CD4-positive, CD25-positive, alpha-beta regulatory T cell (primary cell): ENCODE measurements at places on chromosomes 4 and X. TPM values are rescaled to one million over a fixed set of nuclear protein-coding genes. Genes with fewer than 3 reads are reported as not detected.

Gene BANK1
- 1.5 TPM for total RNA-seq

DNA sequence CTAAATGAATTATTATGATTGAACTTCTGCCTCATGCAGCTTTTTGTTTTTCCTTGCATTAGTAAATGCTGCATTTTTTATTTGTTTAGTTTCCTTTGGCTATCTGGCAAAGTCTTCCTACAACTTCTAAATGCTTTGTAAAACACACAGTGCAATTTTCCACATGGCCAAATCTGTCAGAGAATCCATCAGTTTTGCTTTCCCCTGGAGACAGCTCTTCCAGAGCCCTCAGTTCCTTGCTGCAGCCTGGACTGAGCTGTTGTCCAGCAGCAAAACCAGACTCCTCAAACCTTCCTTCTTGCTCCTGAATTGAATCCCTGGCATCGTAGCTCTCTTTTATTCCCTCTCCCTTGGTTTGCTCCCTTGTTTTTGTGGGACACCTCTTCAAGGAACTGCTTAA is 42.6 kb downstream of the MED28 start:
- no peak for DNase-seq

DNA sequence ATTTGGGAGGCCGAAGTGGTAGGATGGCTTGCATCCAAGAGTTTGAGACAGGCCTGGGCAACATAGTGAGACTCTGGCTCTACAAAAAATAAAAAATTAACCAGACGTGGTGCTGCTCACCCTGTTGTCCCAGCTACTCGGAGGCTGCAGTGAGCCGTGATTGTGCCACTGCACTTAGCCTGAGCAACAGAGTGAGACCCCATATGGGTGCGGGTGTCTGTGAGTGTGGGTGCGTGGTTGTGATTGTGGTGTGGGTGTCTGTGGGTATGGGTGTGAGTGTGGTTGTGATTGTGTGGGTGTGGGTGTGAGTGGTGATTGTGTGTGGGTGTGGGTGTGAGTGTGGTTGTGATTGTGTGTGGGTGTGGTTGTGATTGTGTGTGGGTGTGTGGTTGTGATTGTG is 114.6 kb downstream of the UBE2K start:
- DNase-seq: peak; percentile 23

Gene ASB5
- total RNA-seq: not detected

Gene NIPAL1
- 0.52 TPM for total RNA-seq

DNA sequence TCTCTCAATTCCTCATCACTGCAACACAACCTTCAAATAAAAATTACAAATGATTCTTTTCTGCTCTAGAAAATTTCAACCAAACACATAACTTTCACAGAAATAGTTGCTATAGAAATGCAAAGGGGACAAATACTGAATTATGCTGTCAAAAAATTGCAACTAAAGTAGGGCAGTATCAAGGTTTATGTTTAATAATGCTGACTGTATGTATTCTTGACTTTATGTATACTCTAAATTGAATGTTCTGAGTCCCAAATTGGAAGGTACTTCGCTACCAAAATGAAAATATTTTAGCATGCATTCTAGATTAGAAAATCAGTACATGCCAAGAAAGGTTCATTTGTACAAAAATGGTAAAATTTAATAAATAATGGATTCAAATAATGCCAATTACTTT is 237.3 kb upstream of the TET2 start:
- no peak for DNase-seq

DNA sequence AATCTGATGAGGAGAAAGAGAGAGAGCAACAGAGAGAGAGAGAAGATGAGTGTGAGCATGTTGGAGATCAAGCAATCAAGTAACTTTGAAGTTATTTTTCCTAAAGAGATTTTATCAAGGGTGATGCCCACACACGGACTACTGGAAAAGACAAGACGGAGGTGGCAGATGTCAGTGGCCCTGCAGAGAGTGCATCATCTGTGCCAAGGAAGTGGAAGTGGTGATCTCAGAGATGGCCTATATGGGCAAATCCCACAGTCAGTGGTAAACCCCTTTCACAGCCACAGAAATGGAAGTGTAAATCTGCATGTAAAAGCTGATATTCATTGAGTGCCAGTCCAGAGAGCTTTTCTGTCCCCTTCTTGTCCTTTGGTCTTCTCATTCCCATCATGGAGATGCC is 577.2 kb upstream of the AADAT start:
- no peak for DNase-seq

Gene CRMP1
- not detected for total RNA-seq

Gene SPANXN4
- not detected for total RNA-seq

- no peak for DNase-seq
These were observed 143.2 kb downstream of the LHFPL1 start for GRCh38 chrX:112536544-112536943.

DNA sequence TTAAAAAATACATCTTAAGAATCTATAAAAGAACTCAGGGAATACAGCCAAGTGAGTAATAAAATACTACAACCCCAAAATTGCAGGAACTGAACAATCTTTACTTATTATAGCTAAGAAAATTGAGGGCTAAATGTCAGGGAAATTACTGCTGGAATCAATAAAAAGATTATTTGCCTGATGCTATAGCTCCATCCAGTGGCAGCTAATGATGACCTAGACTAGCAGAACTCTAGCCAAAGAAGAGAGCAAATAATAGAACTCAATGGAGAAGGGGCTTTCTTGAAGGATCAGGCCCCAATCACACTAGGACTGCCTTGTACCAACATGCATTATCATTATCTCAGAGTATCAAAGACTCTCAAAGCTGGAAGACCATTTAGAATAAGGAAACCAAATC is 85.0 kb upstream of the FAM241A start:
- peak; percentile 10 for DNase-seq

Gene DDX53
- total RNA-seq: not detected

Gene MAGEA8
- total RNA-seq: not detected

DNA sequence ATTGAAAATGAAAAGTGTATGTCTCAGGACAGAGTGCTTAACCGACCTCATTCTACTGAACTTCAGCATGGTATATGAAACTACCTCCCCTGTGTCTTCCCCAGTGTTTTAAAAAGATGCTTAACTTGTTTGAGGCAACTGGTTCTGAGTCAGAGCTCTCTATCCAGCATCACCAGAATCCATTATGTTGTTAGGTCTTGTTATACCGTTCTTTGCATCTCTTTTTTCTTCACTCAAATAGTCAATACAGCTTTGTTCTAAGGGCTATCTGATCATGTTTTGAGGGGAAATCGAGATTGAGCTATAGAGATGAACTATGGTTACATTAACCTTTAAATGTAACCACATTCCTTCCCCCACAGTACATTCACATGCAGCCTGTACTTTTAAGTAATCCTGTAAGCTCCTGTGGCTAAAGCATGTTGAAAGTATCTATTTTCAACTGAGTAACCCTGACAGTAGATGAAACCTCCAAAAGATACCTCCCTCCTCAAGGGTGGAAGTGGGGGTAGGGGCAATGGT is 514.4 kb downstream of the RPA4 start:
- DNase-seq: no peak

GRCh38 chr4:173169428-173170181 is 994 bp downstream of the GALNT7 start:
- peak; percentile 62 for DNase-seq

DNA sequence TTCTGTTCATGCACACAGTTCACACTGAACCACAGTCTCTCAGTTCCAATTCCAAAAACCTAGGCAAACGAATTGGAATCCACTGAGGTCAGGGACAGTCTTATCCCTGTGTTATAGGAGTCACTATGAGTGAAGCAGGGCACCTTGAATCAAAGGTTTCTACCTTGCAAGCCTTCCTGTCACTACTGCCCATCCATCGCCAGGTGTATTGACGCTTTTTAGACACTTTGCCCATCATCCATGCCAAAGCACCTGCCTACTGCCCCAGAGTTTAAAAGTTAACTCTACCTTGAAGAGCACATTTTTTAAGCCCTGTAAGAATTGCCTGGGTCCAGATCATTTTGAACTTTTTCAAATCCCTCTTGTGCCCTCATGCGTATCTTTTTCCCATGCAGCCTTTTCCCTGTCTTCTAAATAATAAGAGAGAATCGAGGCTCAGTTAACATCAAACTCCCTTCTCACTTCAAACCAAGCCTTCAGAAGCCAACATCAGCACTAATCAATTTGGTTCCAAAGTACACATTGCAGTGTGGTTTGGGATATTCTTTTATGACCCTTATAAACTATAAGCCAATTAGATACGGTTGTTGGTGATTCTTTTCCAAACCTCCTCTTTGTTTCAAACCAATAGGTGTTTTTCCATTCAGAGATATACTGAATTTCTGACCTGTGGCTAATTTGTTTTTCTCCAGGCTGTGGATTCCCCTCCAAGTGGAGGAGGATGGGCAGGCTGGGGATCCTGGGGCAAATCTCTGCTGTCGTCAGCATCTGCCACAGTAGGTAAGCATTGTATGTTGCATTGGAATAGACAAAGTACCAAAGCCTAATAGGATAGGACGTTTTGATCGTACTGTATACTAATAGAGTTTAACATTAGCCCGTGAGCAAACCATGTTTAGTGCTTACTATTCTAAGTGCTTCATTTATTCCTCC is 23.7 kb downstream of the FAM114A1 start:
- no peak for DNase-seq

Gene RBM46
- not detected for total RNA-seq

Gene ETDA
- total RNA-seq: not detected

DNA sequence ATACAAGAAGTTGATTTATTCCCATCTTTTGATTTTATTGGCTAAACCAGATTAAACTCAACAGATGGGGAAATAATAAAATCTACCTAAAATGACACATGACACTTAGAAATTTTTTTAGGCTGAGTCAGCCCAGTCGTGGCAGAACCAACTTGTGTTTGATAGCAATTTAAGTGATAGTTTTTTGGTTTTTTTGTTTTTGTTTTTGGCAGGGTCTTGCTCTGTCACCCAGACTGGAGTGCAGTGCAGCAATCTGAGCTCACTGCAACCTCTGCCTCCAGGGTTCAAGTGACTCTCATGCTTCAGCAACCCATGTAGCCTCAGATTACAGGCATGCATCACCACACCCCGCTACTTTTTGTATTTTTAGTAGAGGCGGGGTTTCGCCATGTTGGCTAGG is 370.3 kb upstream of the NOCT start:
- no peak for DNase-seq

Gene F8A3
- 4.8 TPM for total RNA-seq

Gene GIMD1
- total RNA-seq: not detected

DNA sequence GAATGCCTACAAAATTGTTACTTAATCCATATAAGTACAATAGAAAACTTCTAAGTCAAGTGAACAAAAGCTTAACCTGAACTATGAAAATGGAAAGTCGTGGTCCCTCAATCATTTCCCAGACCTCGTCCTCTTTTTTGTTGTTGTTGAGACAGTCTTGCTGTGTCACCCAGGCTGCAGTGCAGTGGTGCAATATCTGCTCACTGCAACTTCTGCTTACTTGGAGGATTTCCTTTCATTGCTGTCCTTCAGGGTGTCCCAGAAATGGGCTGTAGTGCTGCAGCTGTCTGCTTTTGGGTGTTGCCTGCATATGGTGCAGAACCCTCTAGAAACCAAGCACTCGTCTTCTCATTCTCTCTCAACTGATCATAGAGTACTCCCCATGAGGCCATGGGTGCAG is 75.0 kb upstream of the IL2 start:
- DNase-seq: no peak

Gene GYPE
- total RNA-seq: not detected

GRCh38 chr4:3463556-3464348 is 646 bp downstream of the DOK7 start:
- no peak for DNase-seq

DNA sequence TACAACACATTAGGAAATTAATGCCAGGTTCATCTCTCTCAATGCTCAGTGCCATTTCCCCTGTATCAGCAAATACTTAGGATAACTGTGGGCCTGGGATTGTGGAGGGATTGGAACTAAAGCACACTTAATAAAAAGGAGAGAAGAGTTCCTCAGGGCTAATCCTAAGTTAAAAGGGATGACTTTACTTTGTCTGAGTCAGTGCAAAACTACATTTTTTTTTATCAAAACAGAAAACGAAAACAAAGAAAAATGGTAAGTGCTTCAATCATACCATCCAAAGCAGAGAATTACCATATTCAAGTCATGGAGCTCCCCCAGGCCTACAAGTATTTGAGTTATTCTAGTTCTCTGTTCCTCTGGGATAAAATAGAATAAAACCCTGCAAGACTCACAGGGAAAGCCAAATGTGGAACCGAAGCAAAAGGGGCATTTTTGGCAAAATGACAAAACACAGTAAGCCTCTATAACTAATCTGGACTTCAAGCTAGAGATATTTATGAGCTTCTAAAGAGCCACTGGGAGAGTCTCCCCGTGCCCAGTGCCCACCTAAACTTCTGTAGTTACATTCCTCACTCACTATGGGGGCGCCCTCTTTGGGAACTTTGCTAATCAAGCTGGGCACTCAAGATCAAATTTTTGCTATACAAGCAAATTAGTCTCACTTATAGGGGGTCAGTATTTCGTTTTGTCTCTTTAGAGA is 53.4 kb downstream of the PALLD start:
- no peak for DNase-seq

- no peak for DNase-seq
These were observed 12.5 kb upstream of the SPATA4 start for GRCh38 chr4:176207839-176208238.

DNA sequence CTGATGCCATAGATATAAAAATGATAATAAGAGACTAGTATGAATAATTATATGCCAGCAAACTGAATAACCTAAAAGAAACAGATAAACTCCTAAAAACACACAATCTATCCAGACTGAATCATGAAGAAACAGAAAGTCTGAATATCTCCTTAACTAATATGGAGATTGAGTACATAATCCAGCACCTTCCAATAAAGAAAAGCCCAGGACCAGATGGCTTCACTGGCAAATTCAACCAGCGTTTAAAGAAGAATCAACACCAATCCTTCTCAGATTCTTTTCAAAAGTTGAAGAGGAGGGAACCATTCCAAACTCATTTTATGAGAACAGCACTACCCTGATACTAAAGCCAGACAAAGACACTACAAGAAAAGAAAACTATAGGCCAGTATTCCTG is 26.5 kb upstream of the RNF212 start:
- no peak for DNase-seq

DNA sequence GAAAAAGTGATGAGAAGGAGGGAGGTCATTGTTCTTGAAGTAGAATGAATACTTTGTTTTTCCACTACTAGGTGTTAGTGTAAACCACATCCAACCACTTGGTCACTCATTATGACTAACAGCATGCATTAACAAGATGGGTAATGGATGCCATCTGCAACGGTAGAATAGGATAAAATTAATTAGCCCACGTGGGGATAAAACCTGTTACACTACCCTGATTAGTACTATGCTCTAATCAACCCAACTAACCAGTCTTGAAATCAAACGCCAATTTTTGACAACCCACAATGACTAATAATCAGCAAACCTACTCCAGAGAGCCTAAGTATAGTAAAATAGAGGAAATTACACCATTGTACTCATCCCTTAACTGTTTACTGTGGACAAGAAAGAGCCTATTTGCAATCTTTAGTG is 93.4 kb upstream of the MCF2 start:
- no peak for DNase-seq

DNA sequence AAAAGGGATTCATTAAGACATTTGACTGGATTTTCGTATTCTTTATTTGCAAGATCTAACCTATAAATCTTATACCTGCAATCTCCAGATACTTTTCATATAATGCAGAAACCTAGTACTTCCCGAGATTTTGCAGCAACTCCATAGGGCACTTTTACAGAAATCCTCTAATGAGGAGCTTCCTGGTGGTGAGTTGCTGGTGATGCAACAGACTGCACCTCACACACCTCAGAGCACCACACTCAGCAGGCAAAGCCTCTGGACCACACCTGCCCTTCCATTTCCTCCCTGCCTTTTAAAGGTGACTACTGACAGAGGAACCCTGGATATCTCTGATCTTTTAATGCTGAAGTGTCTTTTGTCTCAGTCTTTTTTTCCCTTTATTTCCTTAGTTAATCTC is 289.4 kb downstream of the TRAM1L1 start:
- DNase-seq: no peak

GRCh38 chr4:137359691-137360315 is 172.5 kb downstream of the PCDH18 start:
- DNase-seq: no peak

Gene FGF5
- total RNA-seq: not detected
